ENCODE measurements at places on chromosomes 13 and 19.

DNA sequence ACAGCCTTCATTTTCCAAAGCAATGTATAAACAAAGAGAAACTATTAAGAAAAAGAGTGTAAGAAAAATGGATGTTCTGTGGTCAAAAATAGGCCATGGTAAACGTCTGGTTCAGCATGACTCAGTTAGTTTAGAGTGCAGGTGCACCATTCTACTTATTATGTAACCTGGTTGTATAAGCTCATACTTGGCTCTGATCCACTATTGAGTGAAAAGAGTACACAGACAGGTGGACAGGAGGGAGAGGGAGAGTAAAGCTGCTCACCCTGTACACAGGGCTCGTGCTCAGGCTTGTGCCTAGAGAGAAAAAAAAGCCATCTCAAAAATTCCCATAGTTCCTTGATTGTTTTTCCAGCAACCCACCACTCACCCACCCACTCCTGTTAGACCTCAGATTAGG, 85.8 kb upstream of the ZNF91 start:
- DNase-seq: no peak

- peak; percentile 64 for DNase-seq
These were observed 37.2 kb upstream of the C1QTNF9B start for GRCh38 chr13:23934520-23934919.

- no peak for DNase-seq
These were observed 23.8 kb downstream of the ZSWIM9 start for GRCh38 chr19:48194041-48194843.

GRCh38 chr13:37510441-37510840, 88.1 kb downstream of the POSTN start:
- DNase-seq: no peak

DNA sequence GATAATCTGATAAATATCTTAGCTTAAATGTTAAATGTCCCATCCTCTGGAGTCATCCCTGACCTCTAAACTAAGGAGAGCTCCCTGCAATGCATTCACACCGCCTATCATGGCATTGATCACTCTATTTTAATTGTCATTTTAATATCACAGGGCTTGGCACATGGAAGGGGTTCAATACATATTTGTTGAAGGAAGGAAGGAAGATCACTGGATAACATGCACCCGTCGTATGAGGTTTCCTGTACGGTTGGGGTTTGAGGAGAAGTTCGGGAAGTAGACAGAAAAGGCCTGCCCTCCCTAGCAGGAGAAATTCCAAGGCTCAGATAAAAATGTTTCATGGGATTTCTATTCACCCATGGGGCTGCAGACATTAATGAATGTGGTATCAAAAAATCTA, 102.0 kb downstream of the MBNL2 start:
- no peak for DNase-seq

DNA sequence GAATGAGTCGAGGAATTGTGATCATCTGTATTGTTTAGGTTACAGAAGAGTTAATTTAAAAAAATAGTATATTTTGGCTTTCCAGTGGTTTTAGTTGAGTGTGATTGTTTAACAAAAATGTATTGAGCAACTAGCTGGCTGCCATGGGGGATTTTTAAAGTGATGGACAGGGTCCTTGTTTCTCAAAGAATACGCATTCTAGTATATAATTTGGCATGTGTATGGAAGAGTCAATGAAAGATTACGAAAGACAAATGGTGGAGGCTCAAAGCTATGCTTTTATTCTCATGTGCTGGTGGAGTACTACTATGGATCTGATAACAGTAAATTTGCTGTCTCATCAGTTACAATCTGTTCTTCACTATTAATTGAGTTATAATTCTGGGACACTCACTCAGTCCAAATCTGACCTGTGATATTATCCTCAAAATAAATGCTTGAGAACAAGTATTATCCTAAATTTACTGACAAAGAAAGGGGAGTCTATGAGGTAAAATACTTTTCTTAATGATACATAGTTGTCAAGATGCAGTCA, 240.0 kb downstream of the GPC6 start:
- peak; percentile 17 for DNase-seq

DNA sequence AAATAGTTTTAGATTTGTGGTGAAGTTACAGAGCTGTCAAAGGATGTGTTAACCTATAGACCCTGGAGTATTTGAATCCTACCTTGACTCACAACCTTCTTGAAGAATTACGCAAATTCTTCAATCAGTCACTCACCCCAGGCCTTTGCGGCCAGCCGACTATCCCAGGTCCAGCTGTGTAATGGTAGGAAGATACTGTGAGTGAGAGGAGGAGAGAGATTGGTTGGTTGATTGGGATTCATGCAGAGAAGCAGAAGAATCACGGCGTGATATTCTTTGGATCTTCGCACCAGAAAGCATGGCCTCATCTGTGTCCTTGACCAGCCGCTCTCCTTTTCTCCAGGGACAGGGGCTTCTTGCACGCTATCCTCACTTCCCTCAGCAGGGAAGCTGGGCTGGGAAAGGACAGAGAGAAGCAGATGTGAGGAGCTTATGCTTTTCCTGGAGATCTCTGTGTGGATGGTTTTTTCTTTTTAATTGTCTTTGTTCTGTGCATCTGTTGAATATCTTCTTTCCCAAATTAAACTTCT, 249.1 kb downstream of the GGACT start:
- no peak for DNase-seq

DNA sequence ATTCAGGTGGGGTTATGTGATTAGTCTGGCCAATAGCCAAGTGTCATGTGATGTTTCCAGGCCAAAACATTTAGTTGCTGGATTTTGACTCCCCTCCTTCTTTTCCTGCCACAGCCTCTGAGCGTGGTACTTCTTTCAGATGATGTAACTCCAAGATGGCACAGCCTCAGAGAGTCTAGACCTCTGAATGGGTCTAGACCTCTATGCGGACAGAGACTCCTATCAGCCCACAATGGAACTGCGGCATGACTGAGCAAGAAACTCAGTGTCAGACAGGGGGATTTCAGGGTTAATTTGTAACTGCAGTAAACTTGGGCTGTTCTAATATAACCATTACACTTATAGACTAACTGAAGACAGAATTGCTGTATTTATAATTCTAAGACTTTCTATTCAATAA, 42.6 kb upstream of the ZDHHC20 start:
- no peak for DNase-seq

DNA sequence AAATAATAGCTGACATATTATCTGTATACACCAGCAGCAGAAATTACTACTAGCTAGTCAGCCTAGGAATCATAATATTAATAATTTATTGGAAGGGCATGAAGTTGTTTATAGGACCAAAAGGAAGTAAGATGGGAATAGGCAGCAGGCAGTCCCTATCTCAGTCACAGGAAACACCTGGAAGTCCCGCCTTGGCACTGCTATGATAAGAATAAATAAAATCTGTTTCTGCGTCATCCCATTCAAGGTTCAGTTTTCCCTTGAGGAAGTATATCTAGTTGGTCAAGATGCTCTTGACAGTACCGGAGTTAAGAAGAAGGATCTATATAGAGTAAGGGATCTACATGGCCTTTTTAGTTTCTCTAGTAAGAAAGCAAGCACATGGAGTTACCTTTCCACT, 830.8 kb downstream of the DIAPH3 start:
- no peak for DNase-seq

DNA sequence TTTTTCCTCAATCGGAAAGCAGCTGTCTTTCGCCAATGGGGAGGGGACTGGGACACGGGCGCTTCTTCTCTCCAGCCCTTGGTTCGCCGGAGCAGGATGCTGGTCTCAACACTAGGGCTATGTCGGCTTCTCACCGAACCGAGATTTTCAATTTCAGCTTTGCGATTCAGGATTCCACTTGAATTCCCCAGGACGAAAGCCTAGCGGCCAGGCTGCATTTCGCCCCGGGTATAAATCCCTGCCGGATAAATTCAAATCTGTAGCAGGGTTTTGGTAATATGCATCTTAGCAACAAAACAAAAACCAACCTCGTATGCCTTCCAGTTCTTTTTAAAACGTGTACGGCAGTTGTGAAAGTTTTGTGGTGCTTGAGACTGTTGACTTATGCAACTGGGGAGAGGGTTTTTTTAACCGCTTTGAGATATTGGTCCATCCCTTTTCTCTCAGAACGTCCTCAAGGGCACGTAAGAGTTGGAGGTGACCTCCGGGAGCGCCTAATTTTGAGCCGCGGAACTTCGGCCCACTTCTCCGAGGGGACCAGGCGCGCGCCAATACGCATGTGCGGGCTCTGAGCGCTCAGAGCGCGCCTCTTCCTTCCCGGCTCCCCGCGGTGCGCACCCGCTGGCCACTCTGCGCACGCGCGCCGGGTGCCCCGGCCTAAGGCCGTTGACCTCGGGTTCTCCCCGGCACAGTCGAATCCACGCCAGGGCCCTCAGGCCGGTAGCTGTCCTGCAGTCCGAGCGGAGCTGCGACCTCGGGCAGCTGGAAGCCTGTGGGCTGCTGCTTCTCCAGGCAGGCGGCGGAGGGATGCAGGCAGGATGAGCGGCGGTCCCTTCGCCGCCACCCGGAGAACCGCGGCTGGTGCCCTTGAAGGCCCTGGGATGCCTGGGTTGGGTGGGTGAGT, 7.6 kb downstream of the POU4F1 start:
- no peak for DNase-seq

GRCh38 chr13:62320129-62321108, 904.8 kb upstream of the PCDH20 start:
- DNase-seq: peak; percentile 7

DNA sequence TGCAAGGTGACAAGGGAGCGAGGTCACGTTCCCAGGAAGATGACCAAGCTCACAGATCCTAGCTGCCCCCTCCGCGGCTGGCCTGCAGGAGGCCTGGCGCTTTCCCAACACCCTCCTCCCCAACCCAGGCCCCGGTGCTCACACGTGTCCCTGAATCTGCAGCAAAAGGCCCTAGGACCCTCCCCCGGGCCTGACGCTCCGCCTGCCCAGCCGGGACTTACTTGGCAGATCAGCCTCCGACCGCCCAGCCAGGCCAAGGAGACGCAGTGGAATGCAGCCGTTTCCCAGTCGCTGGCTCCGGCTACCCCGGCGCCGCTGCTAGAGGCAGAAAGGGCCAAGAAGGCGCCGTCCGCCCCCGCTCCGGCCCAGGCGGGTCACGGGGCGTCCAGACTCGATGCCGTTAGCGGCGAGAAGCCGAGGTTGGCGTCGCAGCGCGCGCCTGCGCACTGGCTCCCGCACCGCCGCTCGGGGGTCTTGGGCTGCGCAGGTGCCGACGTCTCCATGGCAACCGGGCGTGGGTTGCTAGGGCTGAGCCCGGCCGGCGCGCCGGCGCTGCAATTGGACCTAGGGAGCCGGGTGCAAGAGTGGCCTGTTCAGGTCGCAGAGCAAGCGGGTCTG, at the start of gene PNMA8A:
Gene PNMA8A, minus strand, starts transcription at position 448 of the 618 bp plus-strand sequence. CDS start 528 bp downstream, outside the sequence.
- peak; percentile 48 for DNase-seq

GRCh38 chr13:106314417-106314816, 221.0 kb downstream of the EFNB2 start:
- DNase-seq: no peak

DNA sequence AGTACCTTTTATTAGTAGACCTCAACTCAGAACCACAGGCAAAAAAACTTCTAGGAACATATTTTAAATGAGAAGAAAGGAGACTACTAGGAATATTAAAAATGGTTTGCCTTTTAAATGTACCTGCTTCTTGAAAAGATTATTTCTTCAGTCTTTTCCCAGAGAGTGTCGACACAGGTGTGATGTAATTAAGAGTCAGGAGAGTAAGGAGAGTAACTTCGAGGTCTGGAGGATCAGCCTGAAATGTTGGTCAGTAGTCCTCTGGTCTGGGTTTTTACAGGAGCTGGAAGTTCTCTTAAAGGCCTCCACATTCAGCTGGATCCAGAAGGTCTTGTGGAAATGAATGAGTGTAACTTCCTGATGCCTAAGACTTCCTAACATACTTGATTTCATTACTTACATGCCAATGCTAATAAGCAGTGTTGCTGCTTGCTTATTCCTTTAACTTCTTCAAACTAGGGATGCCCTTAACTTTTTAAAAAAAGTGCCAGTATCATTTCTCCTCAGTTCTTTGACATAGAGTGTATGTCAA, at the start of gene KCTD4:
Gene KCTD4, minus strand, starts transcription at position 345 of the 532 bp plus-strand sequence. CDS start 6,478 bp downstream, outside the sequence.
- DNase-seq: no peak

- DNase-seq: no peak
These were observed 979 bp downstream of the AKAP8 start for GRCh38 chr19:15378534-15379082.

DNA sequence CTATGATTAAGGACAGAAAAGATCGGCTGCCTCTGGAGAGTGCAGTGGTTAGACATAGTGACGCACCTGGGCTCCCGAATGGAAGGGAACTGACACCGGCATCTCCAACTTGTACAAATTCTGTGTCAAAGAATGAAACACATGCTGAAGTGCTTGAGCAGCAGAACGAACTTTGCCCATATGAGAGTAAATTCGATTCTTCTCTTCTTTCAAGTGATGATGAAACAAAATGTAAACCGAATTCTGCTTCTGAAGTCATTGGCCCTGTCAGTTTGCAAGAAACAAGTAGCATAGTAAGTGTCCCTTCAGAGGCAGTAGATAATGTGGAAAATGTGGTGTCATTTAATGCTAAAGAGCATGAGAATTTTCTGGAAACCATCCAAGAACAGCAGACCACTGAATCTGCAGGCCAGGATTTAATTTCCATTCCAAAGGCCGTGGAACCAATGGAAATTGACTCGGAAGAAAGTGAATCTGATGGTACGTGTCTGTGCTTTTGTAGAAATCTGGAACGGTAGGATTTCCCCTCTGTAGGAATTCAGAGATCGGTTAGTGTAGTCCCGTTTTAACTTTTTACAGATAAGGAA, 16.9 kb downstream of the ERCC5 start:
- DNase-seq: no peak

- no peak for DNase-seq
These were observed 119.7 kb downstream of the ABCC4 start for GRCh38 chr13:95181586-95181985.

DNA sequence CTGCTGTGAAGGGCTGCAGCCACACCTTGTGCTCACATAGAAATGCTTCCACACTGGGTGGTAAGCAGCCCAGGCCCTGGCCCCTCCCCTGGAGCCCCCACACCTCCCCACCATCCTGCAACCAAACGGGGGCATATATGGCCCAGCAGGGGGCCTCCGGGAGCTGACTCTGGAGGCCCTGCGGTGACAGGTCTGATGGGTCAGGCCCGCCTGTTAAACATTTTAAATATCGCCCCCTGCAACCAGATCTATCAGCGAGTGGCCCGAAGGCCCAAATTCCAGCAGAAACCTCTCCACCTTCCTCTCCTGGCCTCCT, 48.0 kb upstream of the KATNAL1 start:
- no peak for DNase-seq

- DNase-seq: no peak
These were observed 10.1 kb downstream of the GRIN2D start for GRCh38 chr19:48403606-48404005.

DNA sequence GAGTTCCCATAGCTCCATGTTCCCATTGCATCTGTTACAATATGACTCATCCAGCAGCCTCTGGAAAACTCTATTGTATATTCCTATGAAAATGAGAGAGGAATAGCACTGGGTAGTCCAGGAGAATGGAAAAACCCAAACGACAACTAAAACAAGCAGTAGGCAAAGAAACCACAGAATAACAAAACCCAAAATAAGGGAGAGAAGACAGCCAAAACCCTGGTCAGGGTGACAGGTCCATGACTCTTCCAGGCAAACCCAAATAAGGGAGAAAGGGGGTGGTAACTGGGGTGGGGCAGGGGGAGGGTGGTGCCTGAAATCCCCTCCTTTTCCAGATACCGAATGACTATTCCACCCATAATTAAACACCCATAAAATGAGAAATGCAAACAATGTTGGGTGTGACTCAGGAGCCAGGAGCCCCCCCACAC, 4.0 kb upstream of the ZNF8 start:
- DNase-seq: peak; percentile 21

GRCh38 chr13:26976313-26976712, 195.3 kb downstream of the USP12 start:
- DNase-seq: no peak

All from stromal cell of bone marrow (primary cell).